Neural crest cell (in vitro differentiated cells): ENCODE measurements at places on chromosomes 1 and 21. TPM values are rescaled to one million over a fixed set of nuclear protein-coding genes. Genes with fewer than 3 reads are reported as not detected.

The FCER1A gene
- total RNA-seq = not detected in 2 replicates

The KLHDC7A gene
- total RNA-seq = not detected in 2 replicates

The CDK18 gene
- 26.4 and 30.8 TPM in 2 replicates for total RNA-seq

The ALDH9A1 gene
- 43.3 and 45.7 TPM in 2 replicates for total RNA-seq

The PODN gene
- 0.43 and 0.65 TPM in 2 replicates for total RNA-seq

The ADAMTSL4 gene
- 0.32 and 0.44 TPM in 2 replicates for total RNA-seq

The SSU72 gene
- total RNA-seq = 132 and 134 TPM in 2 replicates

GRCh38 chr1:102219463-102219862 is 222.7 kb upstream of the OLFM3 start:
- DNase-seq = no peak
- H3K36me3 ChIP-seq = no peaks in the 10 kb centered on the region
- no peak overlapping the region for H3K4me3 ChIP-seq
- H3K27ac ChIP-seq = no peak overlapping the region
- peaks cover 4% of the 10 kb centered on the region for H3K27me3 ChIP-seq
- no peaks in the 10 kb centered on the region for H3K4me1 ChIP-seq

GRCh38 chr1:203807196-203807595 is 11.8 kb downstream of the ZBED6 start:
- no peak for DNase-seq
- H3K27ac ChIP-seq = no peak overlapping the region
- H3K27me3 ChIP-seq = no peaks in the 10 kb centered on the region
- H3K4me3 ChIP-seq = no peak overlapping the region
- peaks cover 5% of the 10 kb centered on the region for H3K4me1 ChIP-seq
- peaks cover 20% of the 10 kb centered on the region for H3K36me3 ChIP-seq

GRCh38 chr1:5509664-5510452 is 482.4 kb downstream of the NPHP4 start:
- no peak overlapping the region for H3K4me3 ChIP-seq
- no peak overlapping the region for H3K27ac ChIP-seq
- H3K27me3 ChIP-seq = peaks cover 5% of the 10 kb centered on the region
- peaks cover 5% of the 10 kb centered on the region for H3K4me1 ChIP-seq
- H3K36me3 ChIP-seq = no peaks in the 10 kb centered on the region
- DNase-seq = peak; percentile 85

- no peaks in the 10 kb centered on the region for H3K27me3 ChIP-seq
- H3K4me3 ChIP-seq = no peak overlapping the region
- DNase-seq = no peak
- H3K27ac ChIP-seq = no peak overlapping the region
- H3K4me1 ChIP-seq = peaks cover 27% of the 10 kb centered on the region
These were observed 56.1 kb downstream of the NPHP4 start for GRCh38 chr1:5936126-5936525.

DNA sequence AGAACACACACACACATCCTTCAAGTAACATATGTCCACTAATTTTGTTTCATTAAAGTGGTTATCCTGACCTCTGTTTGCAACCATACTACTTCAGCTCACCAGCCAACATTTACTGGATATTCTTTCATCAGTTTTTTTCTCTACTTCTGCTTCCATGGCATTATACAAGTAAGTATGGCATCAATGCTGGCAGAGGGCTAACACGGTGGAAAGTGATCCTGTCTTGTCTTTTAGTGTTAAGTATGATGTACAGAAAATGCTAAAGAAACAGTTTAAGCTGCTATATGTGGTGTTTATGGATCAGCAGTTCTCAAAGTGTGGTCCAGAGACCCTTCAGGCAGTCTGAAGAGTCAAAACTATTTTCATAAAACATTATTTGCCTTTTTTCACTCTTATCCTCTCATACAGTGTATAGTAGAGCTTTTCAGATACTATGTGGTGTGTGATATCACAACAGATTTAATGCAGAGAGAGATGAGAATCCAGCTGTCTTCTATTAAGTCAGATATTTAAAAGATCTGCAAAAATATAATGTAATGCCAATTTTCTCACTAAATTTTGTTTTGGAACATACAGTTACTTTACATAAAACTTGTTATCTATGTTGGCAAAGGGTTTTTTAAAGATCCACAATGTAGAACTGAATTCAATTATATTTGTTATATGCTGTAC is 46.6 kb downstream of the FOXJ3 start:
- no peaks in the 10 kb centered on the region for H3K4me1 ChIP-seq
- peaks cover 9% of the 10 kb centered on the region for H3K36me3 ChIP-seq
- no peak for DNase-seq
- H3K27ac ChIP-seq = no peak overlapping the region
